ENCODE measurements at places on chromosomes 7 and 10. TPM values are rescaled to one million over a fixed set of nuclear protein-coding genes. Genes with fewer than 3 reads are reported as not detected.

- H3K4me1 ChIP-seq: no peaks in the 10 kb centered on the region
- H3K27ac ChIP-seq: no peak overlapping the region
- H3K27me3 ChIP-seq: no peaks in the 10 kb centered on the region
- no peak overlapping the region for H3K4me3 ChIP-seq
- DNase-seq: no peak
Measured at GRCh38 chr7:31096877-31097258, 44.8 kb downstream of the ADCYAP1R1 start.

Gene HERPUD2
- total RNA-seq: 63.5 TPM

GRCh38 chr7:4172883-4173282 is 509.2 kb upstream of the FOXK1 start:
- H3K36me3 ChIP-seq: no peaks in the 10 kb centered on the region
- no peaks in the 10 kb centered on the region for H3K4me1 ChIP-seq
- no peak overlapping the region for H3K4me3 ChIP-seq
- H3K27ac ChIP-seq: no peak overlapping the region

- DNase-seq: no peak
- no peak overlapping the region for H3K27ac ChIP-seq
- H3K4me3 ChIP-seq: peak overlapping the region; percentile 36
- peaks cover 4% of the 10 kb centered on the region for H3K4me1 ChIP-seq
- no peaks in the 10 kb centered on the region for H3K36me3 ChIP-seq
Measured at GRCh38 chr10:11741608-11742007, 574 bp upstream of the ECHDC3 start.

Gene GIMAP6
- total RNA-seq: 3.9 TPM

DNA sequence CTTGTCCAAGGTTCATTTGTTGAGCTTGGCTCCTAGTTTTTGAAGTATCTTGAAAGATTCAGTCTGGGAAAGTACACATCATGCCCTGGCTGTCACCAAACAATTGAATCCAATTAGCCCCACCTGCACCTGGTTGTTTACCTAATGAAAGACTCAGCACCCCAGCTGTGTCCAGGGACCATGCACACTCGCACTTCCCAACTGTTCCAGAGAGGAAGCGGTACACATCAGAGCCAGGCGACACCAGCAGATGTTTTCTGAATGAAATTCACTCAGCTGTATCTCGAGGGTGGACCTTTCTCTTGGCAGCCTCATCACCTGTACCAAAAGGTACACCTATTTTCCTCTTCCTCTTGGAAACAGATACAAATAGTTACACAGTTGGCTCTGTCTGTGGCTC is 216.4 kb upstream of the LRGUK start:
- H3K27me3 ChIP-seq: no peaks in the 10 kb centered on the region
- no peak overlapping the region for H3K27ac ChIP-seq
- no peaks in the 10 kb centered on the region for H3K36me3 ChIP-seq
- no peaks in the 10 kb centered on the region for H3K4me1 ChIP-seq
- no peak for DNase-seq
- no peak overlapping the region for H3K4me3 ChIP-seq

Gene KNDC1
- 13.3 TPM for total RNA-seq

Gene CXCL12
- total RNA-seq: 12.0 TPM

Gene ENKUR
- total RNA-seq: 2.5 TPM

- no peaks in the 10 kb centered on the region for H3K4me1 ChIP-seq
- no peaks in the 10 kb centered on the region for H3K27me3 ChIP-seq
Measured at GRCh38 chr10:46052057-46052790, 6.2 kb upstream of the MSMB start.

Gene DRGX
- total RNA-seq: not detected

- H3K36me3 ChIP-seq: no peaks in the 10 kb centered on the region
- H3K4me3 ChIP-seq: no peak overlapping the region
Measured at GRCh38 chr10:25159591-25159990, 15.2 kb upstream of the GPR158 start.

GRCh38 chr10:131737543-131738395 is 163.0 kb upstream of the PPP2R2D start:
- no peaks in the 10 kb centered on the region for H3K36me3 ChIP-seq
- H3K4me1 ChIP-seq: no peaks in the 10 kb centered on the region
- H3K27ac ChIP-seq: no peak overlapping the region
- DNase-seq: no peak
- no peaks in the 10 kb centered on the region for H3K27me3 ChIP-seq

GRCh38 chr7:139714163-139714901 is 63.5 kb downstream of the HIPK2 start:
- H3K36me3 ChIP-seq: no peaks in the 10 kb centered on the region
- no peak overlapping the region for H3K4me3 ChIP-seq
- no peak overlapping the region for H3K27ac ChIP-seq

DNA sequence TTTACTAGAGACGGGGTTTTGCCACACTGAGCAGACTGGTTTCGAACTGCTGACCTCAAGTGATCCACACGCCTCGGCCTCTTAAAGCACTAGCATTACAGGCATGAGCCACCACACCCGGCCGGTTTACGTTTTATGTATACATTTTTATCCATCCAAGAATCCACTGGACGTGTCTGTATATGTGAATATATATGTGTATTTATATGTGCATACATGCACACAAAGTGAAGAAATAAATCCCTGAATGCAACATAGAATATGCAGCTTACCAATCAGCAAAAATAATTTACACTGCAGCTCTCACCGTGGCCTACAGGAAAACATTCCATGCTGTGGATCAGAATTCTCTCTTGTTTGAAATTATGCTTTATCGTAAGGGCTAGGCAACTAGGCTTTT is 23.3 kb downstream of the DCLRE1C start:
- no peaks in the 10 kb centered on the region for H3K4me1 ChIP-seq
- no peaks in the 10 kb centered on the region for H3K36me3 ChIP-seq
- no peak for DNase-seq
- H3K27me3 ChIP-seq: no peaks in the 10 kb centered on the region
- no peak overlapping the region for H3K27ac ChIP-seq
- no peak overlapping the region for H3K4me3 ChIP-seq

- no peak overlapping the region for H3K4me3 ChIP-seq
- H3K27me3 ChIP-seq: no peaks in the 10 kb centered on the region
- no peaks in the 10 kb centered on the region for H3K4me1 ChIP-seq
Measured at GRCh38 chr10:5500910-5501309, 1.5 kb upstream of the CALML5 start.

- DNase-seq: peak; percentile 18
- peak overlapping the region; percentile 79 for H3K4me3 ChIP-seq
- no peaks in the 10 kb centered on the region for H3K27me3 ChIP-seq
- H3K4me1 ChIP-seq: peaks cover 6% of the 10 kb centered on the region
Measured at GRCh38 chr7:92837000-92837749, 802 bp upstream of the CDK6 start.

DNA sequence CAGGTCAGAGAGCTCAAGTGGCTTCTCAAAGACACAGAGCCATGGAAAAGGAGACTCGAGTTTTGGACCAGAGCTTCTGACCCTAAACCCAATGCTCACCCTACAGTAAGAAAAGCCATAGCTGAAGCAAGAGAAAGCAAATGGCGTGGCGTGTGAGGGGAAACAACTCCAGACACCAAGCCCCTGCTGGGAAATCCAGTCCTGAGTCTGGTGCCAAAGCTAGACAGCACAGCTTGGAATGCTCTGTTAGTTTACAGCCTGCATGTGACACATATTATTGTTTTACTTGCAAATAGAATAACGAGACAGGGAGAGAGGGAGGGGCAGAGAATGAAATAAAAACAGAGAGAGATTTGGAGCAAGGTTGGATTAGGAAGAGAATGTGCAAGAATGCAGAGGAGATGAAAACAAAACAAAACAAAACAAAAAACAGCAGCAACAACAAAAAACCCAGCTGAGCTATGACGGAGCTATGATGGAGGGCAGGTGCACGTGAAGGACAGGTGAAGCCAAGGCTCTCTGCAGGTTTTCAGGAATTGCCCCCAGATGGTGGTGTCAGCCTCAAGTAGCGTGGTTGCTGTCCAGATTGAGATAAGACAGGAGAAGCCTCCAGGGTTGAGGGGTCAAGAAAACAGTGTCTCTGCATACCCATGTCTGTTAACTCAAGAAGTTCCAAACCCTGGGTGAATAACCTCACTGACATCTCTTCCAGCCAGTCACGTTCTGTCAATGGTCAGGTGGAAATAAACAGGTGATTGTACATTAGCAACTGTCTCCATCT is 69.7 kb upstream of the LRRC18 start:
- no peaks in the 10 kb centered on the region for H3K36me3 ChIP-seq
- no peak for DNase-seq
- no peak overlapping the region for H3K27ac ChIP-seq
- no peaks in the 10 kb centered on the region for H3K27me3 ChIP-seq
- H3K4me1 ChIP-seq: peaks cover 31% of the 10 kb centered on the region
- H3K4me3 ChIP-seq: no peak overlapping the region

DNA sequence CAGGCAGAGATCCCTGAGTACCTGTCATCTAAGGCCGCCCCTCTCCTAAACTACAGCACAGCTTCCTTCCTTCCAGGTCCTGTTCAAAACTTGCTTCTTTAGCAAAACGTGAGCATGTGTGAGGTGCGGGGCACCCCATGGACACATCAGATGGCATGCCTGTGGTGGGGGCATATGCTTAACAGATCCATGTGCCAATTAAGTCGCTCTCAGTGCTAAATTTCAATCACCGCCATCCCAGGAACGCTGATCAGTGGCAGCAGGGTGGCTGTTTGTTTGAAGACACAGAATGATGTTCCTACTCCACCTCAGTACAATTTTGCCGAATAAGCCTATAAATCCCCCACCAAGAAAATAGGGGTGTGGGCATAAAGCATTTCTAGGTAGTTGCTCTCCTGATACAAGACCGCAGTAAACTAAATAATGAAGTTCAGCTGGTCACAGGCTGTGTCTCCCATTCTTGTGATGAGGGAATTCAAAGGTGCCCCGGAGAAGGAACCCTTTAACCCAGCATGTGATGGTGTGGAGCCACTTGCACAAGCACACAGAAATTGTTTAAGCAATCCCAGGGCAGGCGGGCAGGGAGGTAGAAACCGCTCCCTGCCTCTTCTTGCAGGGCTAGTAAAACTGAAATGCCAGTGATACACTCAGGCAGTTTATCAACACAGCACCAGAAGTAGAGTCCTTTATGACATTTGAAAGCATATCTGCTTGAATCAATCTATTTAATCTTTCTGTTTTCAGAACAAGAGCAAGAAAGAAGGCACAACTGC is 205.7 kb downstream of the SORCS1 start:
- DNase-seq: no peak
- H3K27me3 ChIP-seq: no peaks in the 10 kb centered on the region
- no peaks in the 10 kb centered on the region for H3K4me1 ChIP-seq
- no peaks in the 10 kb centered on the region for H3K36me3 ChIP-seq
- H3K4me3 ChIP-seq: no peak overlapping the region

Data from testis (tissue), 5 donors.